ENCODE measurements at places on chromosomes 3 and 15.

- DNase-seq, result no peak
Measured at GRCh38 chr15:88909956-88910831, 3.0 kb downstream of the MFGE8 start.

DNA sequence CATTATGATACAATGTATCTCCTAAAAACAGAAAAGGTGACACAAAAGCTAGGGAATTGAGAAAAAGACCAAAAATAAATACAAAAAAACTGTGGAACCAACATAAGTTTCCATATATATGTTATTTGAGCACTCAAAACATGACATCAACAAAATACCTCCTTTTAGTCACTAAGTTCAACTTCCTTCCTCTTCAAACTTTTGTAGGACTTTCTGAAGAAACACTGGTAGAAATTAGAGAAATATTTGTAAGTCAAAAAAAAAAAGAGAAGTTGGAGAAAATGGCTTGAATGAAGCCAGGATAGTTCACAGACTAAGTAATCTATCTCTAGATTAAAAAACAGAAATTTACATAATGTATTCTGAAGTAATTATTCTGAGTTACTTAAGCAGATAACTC lies 208.4 kb upstream of the ALCAM start:
- no peak for DNase-seq

GRCh38 chr3:11530153-11530721 lies 113.5 kb downstream of the VGLL4 start:
- peak; percentile 81 for DNase-seq

GRCh38 chr3:124574012-124574411 lies 156.2 kb upstream of the UMPS start:
- no peak for DNase-seq

- DNase-seq, result no peak
Measured at GRCh38 chr15:58752716-58753115, 3.2 kb upstream of the ADAM10 start.

DNA sequence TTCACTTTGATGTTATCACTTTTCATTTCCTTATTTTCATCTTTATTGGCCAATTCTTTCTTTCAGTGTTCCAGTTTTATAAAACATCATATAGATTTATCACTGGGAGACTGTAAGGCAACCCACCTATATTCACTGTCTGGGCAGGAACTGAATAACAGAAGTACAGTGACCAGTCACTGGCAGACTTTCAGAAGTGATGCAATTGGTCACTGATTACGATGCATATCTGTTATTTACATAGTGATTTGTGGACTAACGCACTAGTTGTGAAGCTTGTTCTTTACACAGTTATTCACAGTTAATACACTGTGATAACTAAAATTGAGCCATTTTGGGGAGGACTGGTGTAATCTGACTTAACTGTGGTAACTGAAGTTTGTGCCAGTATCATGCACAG lies 190.2 kb upstream of the DPH6 start:
- DNase-seq, result no peak

DNA sequence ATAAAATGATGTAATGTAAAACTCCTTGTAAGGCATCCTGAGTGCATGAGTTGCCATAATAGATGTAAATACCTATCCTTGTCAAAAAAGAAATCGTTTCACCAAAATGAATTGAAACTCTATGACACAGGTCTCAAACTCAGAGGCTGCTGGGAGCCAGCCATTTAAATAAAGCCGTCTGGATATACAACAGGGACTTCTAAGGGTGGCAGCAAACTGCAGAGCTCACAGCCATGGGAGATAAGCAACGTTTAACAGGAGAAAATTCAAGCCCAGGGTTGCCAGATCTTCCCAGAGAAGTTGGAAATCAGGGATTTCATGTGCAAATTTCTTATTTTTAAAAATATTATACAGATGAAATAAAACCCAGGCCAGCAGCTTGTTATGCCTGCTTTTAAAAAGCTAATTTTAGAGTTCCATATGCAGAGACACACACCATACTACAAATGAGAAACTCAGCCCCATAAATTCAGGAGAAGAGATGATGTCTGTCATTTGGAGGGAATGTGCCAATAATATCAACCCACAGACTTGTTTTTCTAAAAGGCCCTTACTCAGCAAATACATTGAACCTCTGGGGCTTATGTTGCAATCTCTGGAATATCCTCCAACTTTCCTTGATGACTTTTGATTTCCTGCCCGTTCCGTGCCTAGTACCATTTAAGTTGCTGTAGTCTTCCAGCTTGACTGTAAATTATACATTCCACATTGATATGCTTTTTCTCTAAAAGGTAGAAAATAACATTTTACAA lies 75.6 kb downstream of the AQP9 start:
- DNase-seq, result no peak

- DNase-seq, result no peak
Measured at GRCh38 chr3:125589547-125590122, 5.7 kb downstream of the OSBPL11 start.

DNA sequence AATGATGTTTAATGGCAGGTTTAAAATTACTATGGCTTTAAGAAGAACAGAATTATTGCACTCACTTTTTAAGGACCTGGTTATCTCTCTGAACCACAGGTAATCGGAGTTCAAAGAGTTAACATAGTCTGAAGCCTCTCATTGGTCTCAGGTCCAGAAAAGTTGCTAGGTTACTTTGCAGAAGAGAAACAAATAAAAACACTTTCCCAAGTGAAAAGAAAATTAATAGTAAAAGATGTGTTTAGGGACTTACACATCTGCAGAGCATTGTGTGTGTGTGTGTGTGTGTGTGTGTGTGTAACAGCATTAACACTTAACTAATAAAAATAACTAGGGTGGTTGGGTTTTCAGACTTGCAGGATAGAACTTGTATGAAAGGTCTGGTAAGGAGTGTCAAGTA lies 1.0 kb downstream of the MASP1 start:
- DNase-seq, result no peak

DNA sequence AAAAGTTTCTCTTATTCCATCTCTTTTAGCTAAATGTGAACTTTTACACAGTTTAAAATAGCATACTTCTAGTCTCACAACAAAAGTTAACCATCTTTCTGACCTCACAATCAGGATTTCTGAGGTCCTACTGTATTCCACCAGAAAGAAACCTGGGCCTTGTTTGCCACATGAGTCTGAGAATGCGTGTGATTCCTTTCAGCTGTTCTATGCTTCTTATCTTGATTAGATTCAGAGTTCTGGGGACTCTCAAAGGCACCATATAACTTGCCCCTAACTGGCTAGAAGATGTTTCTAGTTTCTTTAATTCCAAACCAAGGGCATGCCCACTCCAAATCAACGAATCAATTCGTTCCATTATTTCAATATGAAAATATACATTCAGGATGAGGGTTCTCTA lies 131.1 kb downstream of the ATP8B4 start:
- no peak for DNase-seq

DNA sequence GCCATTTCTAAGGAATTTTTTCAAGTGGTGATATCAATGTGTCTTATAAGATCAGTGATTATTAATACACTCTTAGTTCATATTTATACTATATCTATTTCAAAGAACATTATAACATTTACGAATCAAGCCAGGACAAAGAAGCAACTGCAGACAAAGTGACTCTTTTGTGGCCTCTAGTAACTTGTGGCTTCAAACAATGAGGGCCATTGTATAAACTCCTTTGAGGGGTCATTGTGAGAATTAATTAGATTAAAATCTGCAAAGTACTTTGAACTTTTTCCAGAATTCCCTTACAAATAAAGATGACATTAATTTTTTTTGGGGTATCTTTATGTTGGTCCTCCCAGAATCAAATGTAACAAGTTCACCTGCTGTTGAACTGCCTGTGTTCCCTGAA lies 12.3 kb upstream of the SLC30A4 start:
- no peak for DNase-seq

DNA sequence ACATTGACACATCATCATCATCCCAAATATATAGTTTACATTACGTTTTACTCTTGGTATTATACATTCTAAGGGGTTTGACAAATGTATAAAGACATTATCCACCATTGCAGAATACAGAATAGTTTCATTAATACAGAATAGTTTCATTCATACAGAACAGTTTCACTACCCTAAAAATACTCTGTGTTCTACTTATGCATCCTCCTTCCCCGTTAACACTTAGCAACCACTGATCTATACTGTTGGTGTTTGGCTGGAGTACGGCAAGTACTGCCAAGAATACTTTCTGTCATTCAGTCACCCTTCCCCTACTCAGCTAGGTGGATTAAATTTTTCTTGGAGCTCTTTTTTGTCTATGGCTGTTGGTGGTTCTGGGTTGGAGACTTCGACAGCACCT lies 33.4 kb downstream of the LEKR1 start:
- DNase-seq, result no peak

Data from ureter (tissue), 1 donor.